ENCODE measurements at places on chromosomes 3 and 15.
A peak's percentile ranks its signal among the peaks of the same experiment; 100 is the strongest.

DNA sequence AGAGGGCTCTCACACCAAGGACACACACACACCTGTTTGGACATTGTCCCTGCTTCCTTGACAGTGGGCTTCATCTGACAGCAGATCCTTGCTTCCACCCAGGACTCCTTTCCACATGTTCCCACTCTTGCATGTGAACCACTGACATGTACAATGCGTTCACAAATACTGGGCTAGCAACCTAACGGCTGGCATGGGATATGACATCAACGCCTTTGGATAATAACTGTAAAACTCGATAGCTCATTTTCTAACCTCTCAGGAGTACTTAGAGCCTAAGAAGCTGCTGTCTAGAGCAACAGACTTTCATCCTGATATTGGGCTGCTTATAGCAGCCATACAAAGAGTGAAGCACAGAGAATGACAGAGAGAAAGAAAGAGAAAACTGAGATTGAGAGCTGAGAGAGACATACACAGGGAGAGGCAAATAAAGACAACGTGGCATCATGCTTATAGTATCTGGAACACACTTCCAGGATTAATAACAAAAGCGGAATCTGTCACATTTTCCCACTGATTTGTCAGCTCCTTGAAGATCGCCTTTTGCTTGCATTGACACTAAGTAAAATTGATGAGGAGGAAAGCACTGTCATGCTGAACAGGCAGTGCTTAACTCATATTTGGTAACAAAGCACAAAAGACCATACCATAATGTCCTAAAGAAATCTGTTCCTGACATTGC is 1.7 kb downstream of the GUCA1C start:
- no peaks in the 10 kb centered on the region for H3K27me3 ChIP-seq
- H3K36me3 ChIP-seq: no peaks in the 10 kb centered on the region
- no peak for DNase-seq

GRCh38 chr15:81863162-81863561 is 182.7 kb downstream of the MEX3B start:
- no peak overlapping the region for H3K4me3 ChIP-seq
- no peaks in the 10 kb centered on the region for H3K36me3 ChIP-seq
- no peaks in the 10 kb centered on the region for H3K4me1 ChIP-seq
- H3K27ac ChIP-seq: no peak overlapping the region
- no peak for DNase-seq

GRCh38 chr15:77064539-77065308 is 6.2 kb downstream of the TSPAN3 start:
- H3K4me1 ChIP-seq: peaks cover 9% of the 10 kb centered on the region
- H3K36me3 ChIP-seq: no peaks in the 10 kb centered on the region
- H3K27me3 ChIP-seq: no peaks in the 10 kb centered on the region
- no peak for DNase-seq

GRCh38 chr15:77440378-77440999 is 19.8 kb downstream of the HMG20A start:
- no peak overlapping the region for H3K4me3 ChIP-seq
- H3K36me3 ChIP-seq: no peaks in the 10 kb centered on the region
- H3K4me1 ChIP-seq: peaks cover 2% of the 10 kb centered on the region
- H3K27me3 ChIP-seq: no peaks in the 10 kb centered on the region
- DNase-seq: no peak

DNA sequence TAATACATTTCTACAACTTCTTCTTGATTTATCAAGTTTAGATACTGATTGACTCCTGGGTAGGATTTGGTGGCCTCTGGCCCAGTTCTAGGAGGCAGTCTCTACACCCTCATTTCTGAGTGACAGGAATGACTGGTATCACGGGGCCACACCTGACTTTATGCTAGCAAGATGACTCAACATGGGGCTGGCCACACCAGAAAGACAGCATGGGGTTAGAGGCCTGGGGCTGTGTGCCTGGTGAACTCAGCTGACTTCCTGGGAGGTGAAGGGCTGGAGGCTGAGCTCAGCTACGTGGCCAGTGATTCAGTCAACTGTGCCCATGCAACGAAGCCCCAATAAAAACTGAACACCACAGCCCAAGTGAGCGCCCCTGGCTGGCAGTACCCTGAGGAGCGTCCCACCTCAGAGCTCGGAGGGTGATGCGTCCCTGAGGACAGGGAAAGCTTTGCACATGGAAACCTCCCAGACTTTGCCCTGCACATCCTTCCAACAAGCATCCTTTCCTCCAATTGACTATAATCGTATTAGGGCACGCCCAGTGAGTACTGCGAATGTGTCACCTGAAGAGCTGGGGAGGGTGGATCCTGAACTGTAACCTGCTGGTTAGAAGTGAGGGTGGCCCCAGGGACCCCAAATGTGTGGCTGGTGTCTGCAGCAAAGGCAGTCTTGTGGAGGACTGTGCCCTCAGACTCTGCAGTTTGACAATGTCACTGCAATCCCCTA is 57.2 kb downstream of the NIPA2 start:
- no peaks in the 10 kb centered on the region for H3K27me3 ChIP-seq
- no peak overlapping the region for H3K4me3 ChIP-seq
- peaks cover 2% of the 10 kb centered on the region for H3K36me3 ChIP-seq
- DNase-seq: no peak

DNA sequence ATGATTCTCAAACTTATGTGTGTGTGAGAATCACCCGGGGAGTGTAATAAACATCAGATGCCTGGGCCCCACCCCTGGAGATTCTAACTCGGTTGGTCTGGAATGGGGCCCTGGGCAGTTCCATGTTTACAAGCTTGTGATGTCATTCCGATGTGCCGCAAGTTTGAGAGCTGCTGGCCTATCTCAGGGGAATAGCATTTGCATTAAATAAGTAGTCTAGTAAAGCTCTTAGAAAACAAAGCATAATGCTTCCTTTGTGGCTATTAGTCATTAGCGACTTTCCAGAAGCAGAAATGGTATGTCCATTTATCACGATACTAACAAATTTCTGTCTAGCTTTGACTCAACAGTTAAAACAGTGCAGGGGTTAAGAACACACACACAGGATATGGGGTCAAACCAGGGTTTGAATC is 20.9 kb downstream of the PGBD4 start:
- DNase-seq: no peak
- H3K4me1 ChIP-seq: no peaks in the 10 kb centered on the region
- no peak overlapping the region for H3K27ac ChIP-seq
- no peaks in the 10 kb centered on the region for H3K36me3 ChIP-seq
- H3K4me3 ChIP-seq: no peak overlapping the region

GRCh38 chr3:48404440-48405342 is 25.2 kb downstream of the PLXNB1 start:
- DNase-seq: peak; percentile 76
- peaks cover 2% of the 10 kb centered on the region for H3K36me3 ChIP-seq

GRCh38 chr15:66692808-66693596 is 9.0 kb upstream of the SMAD6 start:
- H3K27me3 ChIP-seq: no peaks in the 10 kb centered on the region
- no peak overlapping the region for H3K27ac ChIP-seq
- DNase-seq: no peak
- no peaks in the 10 kb centered on the region for H3K36me3 ChIP-seq
- no peaks in the 10 kb centered on the region for H3K4me1 ChIP-seq
- H3K4me3 ChIP-seq: no peak overlapping the region

GRCh38 chr3:33652736-33653135 is 65.3 kb downstream of the CLASP2 start:
- no peak overlapping the region for H3K27ac ChIP-seq
- no peak for DNase-seq
- H3K4me3 ChIP-seq: no peak overlapping the region

GRCh38 chr3:155560594-155560993 is 184.3 kb downstream of the PLCH1 start:
- no peak overlapping the region for H3K27ac ChIP-seq
- DNase-seq: no peak
- no peak overlapping the region for H3K4me3 ChIP-seq

- H3K36me3 ChIP-seq: no peaks in the 10 kb centered on the region
- no peak overlapping the region for H3K4me3 ChIP-seq
- H3K27ac ChIP-seq: no peak overlapping the region
Measured at GRCh38 chr3:129365296-129366136, 62.9 kb downstream of the EFCAB12 start.

- no peaks in the 10 kb centered on the region for H3K27me3 ChIP-seq
- peaks cover 6% of the 10 kb centered on the region for H3K4me1 ChIP-seq
- H3K27ac ChIP-seq: peak overlapping the region; percentile 69
- DNase-seq: no peak
- H3K36me3 ChIP-seq: no peaks in the 10 kb centered on the region
Measured at GRCh38 chr15:48392356-48392755, 61.1 kb downstream of the DUT start.

DNA sequence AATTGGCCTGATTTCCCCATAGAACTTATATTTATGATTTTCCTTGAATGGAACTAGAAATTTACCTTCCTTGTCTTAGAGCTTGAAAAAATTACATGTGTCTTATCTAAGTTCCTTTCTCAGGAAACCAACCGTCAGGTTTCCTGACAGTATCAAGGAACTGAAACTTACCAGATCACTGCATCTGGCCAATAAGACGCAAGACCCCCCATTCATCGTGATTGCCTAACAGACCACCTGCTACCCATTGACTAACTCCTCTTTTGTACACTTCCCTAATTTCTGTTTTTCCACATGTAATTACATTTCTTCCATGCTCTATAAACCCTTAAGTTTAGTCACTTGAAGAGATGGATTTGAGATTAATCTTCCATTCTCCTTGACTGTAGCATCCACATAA is 517.2 kb upstream of the CBLB start:
- DNase-seq: no peak
- no peaks in the 10 kb centered on the region for H3K27me3 ChIP-seq
- no peak overlapping the region for H3K4me3 ChIP-seq
- no peaks in the 10 kb centered on the region for H3K36me3 ChIP-seq
- no peak overlapping the region for H3K27ac ChIP-seq
- H3K4me1 ChIP-seq: no peaks in the 10 kb centered on the region

- peak; percentile 32 for DNase-seq
- H3K4me1 ChIP-seq: no peaks in the 10 kb centered on the region
- no peak overlapping the region for H3K4me3 ChIP-seq
- no peak overlapping the region for H3K27ac ChIP-seq
- H3K27me3 ChIP-seq: no peaks in the 10 kb centered on the region
Measured at GRCh38 chr3:52442409-52443267, 2.3 kb downstream of the SEMA3G start.

DNA sequence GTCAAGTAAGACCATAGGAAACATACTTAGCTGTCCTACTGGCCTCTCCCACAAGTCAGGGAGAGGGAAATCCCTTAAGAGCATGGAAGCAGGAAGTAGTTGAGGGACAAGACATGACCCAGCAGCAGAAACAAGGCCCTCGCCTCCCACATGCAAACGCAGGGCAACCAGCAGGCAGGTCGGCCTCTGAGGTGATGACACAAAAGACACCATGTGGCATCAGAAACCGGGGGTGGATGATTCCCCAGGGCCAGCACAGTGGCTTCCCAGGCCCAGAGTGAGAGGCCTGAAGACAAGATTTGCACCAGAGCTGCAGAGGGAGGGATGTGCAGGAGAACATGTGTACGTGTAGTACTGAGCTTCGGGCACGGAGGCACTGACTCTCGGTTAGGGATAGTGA is 26.3 kb downstream of the PXYLP1 start:
- no peak overlapping the region for H3K4me3 ChIP-seq
- H3K36me3 ChIP-seq: no peaks in the 10 kb centered on the region
- no peak overlapping the region for H3K27ac ChIP-seq

DNA sequence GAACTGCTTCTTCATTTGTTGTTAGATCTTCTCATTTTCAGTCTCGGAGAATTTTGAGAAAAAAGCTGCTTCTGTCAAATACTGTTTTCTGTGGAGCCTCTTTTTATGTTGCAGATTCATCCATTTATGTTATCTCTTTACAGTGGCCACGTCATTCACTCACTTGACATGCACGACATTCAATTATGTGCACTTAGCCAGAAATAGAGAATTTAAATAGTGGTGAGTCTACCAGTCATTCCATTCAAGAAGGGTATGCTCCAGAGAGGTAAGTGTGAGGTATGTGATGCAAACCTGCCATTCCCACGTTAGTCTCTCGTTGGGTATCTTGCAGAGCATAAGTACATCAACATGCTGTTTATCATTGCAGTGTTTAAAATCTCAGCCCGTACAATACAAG is 9.8 kb downstream of the ARPP19 start:
- H3K4me3 ChIP-seq: no peak overlapping the region
- no peaks in the 10 kb centered on the region for H3K36me3 ChIP-seq
- H3K27me3 ChIP-seq: no peaks in the 10 kb centered on the region
- DNase-seq: no peak
- no peak overlapping the region for H3K27ac ChIP-seq

GRCh38 chr3:131485119-131485518 is 17.7 kb downstream of the MRPL3 start:
- no peak for DNase-seq
- H3K36me3 ChIP-seq: peaks cover 3% of the 10 kb centered on the region
- H3K4me1 ChIP-seq: no peaks in the 10 kb centered on the region
- no peak overlapping the region for H3K27ac ChIP-seq

DNA sequence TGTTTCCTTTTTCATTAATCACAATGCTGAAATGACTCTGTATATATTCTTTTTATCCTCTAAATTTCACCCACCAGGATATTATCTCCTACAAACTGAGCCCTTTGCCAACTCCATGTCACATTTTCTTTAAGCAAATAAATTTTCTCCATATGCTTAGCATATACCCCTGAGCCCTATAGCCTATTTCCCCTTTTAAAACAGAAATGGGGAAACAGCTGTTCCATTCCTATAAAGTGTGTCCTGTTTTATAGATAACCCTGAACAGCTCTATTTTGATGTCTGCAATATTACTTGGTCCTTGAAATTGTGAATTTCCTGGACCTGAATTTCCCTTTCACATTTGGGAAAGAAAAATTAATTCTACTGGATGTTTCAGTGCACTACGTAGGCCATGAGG is 15.6 kb upstream of the FILIP1L start:
- no peaks in the 10 kb centered on the region for H3K27me3 ChIP-seq
- no peak overlapping the region for H3K27ac ChIP-seq
- DNase-seq: no peak
- H3K4me1 ChIP-seq: peaks cover 3% of the 10 kb centered on the region
- H3K4me3 ChIP-seq: no peak overlapping the region
- no peaks in the 10 kb centered on the region for H3K36me3 ChIP-seq

DNA sequence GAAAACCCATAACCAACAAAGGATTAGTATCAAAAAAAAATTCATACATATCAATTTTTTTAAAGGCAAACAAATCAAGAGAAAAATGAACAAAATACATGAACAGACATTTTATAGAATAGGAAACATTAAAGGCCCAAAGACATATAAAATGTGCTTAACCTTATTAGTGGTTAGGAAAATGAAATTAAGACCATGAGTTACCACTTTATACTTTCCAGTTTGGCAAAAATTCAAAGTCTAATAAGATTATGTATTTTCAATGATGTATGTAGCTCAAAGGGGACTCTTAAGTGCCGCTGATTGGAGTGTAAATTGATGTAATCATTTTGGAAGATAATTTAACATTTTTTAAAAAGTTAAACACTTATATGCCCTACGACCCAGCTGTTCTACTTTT is 89.2 kb downstream of the BOC start:
- no peak overlapping the region for H3K4me3 ChIP-seq
- DNase-seq: no peak
- no peaks in the 10 kb centered on the region for H3K27me3 ChIP-seq
- no peak overlapping the region for H3K27ac ChIP-seq
- no peaks in the 10 kb centered on the region for H3K36me3 ChIP-seq

Measured in aorta (tissue), 5 donors.